T-helper 17 cell (primary cell): ENCODE measurements at places on chromosomes 7 and 10. TPM values are rescaled to one million over a fixed set of nuclear protein-coding genes. Genes with fewer than 3 reads are reported as not detected.

GRCh38 chr7:19336836-19337383, 191.7 kb upstream of the FERD3L start:
- no peaks in the 10 kb centered on the region for H3K4me1 ChIP-seq
- no peak overlapping the region for H3K4me3 ChIP-seq
- no peaks in the 10 kb centered on the region for H3K36me3 ChIP-seq
- H3K27ac ChIP-seq = no peak overlapping the region
- no peaks in the 10 kb centered on the region for H3K27me3 ChIP-seq
- no peak for DNase-seq

- no peaks in the 10 kb centered on the region for H3K4me1 ChIP-seq
- no peak overlapping the region for H3K4me3 ChIP-seq
- no peak for DNase-seq
Measured at GRCh38 chr10:77405771-77406241, 231.8 kb downstream of the KCNMA1 start.

- DNase-seq = no peak
- peaks cover 2% of the 10 kb centered on the region for H3K4me1 ChIP-seq
- H3K27ac ChIP-seq = no peak overlapping the region
- H3K4me3 ChIP-seq = no peak overlapping the region
Measured at GRCh38 chr7:37480041-37481031, 31.7 kb upstream of the ELMO1 start.

DNA sequence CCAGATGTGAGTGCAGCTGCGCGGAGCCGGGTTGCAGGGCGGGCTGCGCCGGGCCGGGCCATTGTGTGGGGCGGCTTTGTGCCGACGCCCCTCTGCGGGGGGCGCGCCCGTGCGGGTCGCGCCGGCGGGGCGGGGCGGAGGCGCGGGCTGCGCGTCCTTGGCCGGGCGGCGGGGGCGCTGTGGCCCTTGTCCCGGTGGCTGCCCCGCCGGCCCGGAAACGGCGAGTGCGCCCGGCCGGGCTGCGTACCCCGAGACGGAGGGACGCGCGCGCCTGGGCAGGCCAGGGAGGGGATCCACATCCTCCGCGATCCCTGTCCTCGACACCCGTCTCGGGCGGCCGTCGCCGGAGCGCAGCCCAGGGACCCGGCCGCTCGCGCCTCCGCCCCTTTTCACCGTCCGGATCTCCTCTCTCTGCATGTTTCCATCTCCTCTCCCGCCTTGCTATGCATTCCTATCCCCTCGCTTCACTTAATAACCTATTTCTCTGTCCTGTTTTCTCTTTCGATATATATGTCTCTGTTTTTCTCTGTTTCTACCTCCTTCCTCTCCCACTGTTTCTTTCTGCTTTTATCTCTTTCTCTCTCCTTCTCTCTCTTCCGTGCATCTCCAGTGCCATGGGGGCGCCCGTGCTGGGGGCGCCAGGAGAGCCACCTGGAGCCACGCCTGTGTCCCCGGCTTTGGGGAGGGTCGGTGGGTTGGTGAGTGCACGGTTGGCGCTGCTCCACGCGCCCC, 765 bp downstream of the PFKFB3 start:
- peaks cover 30% of the 10 kb centered on the region for H3K4me1 ChIP-seq
- H3K27ac ChIP-seq = peak overlapping the region; percentile 72
- peak; percentile 45 for DNase-seq
- no peaks in the 10 kb centered on the region for H3K27me3 ChIP-seq

- no peaks in the 10 kb centered on the region for H3K36me3 ChIP-seq
- H3K4me1 ChIP-seq = peaks cover 2% of the 10 kb centered on the region
- no peak within 1 kb of the TSS for H3K4me3 ChIP-seq
- no peak within 1 kb of the TSS for H3K27ac ChIP-seq
Measured at GRCh38 chr10:47348138-47348651, at the start of gene RBP3. Gene RBP3 (plus strand): TSS chr10:47348363. CDS start chr10:47348485, 122 bp downstream.

DNA sequence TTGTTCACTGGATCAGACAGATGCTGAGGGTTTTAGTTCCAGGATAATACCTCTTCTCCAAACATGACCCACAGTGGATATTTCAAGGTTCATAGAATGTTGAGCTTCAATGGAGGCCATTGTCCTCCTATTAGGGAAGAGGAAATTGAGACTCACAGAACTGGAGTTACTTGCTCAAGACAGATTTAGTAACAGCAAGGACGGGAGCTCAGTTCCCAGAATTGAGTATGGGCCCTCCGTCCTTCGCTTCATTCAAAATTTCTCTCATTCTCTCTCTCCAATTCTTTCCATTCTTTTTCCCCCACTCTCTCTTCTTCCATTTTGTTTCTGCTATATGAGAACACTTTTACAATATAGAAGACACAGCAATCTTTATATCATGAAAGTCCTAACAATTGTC, 94.0 kb downstream of the DNAJB9 start:
- peaks cover 10% of the 10 kb centered on the region for H3K27me3 ChIP-seq
- DNase-seq = no peak
- no peaks in the 10 kb centered on the region for H3K4me1 ChIP-seq
- H3K4me3 ChIP-seq = no peak overlapping the region
- H3K36me3 ChIP-seq = peaks cover 2% of the 10 kb centered on the region

- no peaks in the 10 kb centered on the region for H3K4me1 ChIP-seq
- H3K27ac ChIP-seq = no peak overlapping the region
- H3K4me3 ChIP-seq = no peak overlapping the region
- H3K36me3 ChIP-seq = no peaks in the 10 kb centered on the region
- no peak for DNase-seq
Measured at GRCh38 chr7:20170633-20171032, 46.6 kb downstream of the MACC1 start.

- H3K36me3 ChIP-seq = peaks cover 13% of the 10 kb centered on the region
- H3K4me3 ChIP-seq = no peak overlapping the region
- DNase-seq = no peak
- H3K27ac ChIP-seq = no peak overlapping the region
- H3K27me3 ChIP-seq = peaks cover 20% of the 10 kb centered on the region
Measured at GRCh38 chr7:27735165-27735564, 4.8 kb upstream of the TAX1BP1 start.

DNA sequence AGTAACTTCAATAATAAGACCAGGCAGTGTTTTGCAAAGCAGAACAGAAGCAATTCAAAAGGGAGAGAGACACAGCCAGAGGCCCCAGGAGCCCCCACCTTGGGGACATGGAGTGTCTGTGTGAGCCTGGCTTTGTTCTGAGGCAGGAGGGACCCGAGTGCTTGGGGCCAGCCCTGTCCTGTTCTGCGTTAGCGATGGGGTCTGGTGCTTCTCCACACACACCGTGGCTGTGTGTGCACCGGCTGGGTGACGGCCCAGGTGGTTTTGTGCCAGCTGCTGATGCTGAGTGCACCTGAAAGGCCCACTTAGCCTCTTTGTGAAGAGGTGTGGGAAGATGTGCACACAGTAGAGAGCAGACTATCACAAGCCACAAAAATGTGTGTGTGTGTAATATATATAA, 468.9 kb downstream of the DNAJB6 start:
- DNase-seq = no peak
- H3K27me3 ChIP-seq = peaks cover 8% of the 10 kb centered on the region
- H3K4me1 ChIP-seq = no peaks in the 10 kb centered on the region
- no peaks in the 10 kb centered on the region for H3K36me3 ChIP-seq

- DNase-seq = no peak
- no peak overlapping the region for H3K27ac ChIP-seq
- H3K4me1 ChIP-seq = no peaks in the 10 kb centered on the region
Measured at GRCh38 chr7:107712025-107712424, 31.9 kb upstream of the CBLL1 start.

Gene AOC1
- total RNA-seq = not detected

Gene TMEM213
- not detected for total RNA-seq
